ENCODE measurements at places on chromosomes 5 and 9.

DNA sequence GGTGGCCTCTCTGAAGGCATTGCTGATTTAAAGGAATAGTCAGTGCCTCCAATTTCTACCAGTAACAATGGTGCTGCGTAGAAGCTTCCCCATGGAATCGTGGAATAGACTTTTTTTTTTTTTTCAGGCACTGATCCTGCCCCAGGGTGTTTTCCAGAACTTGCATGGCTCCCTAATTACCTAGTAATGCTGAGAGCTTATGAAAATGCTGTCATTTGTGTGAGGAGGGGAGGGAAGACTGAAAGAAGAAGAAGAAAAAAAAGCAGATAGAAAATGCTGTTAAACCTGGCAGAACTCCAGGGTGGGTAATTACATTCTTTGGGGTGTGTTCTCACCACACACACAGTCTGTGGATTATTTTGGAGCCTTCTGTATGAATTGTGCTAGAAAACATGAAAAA is 4.8 kb upstream of the GRIA1 start:
- no peak for DNase-seq

GRCh38 chr9:34990908-34991606 is 1.5 kb downstream of the DNAJB5 start:
- DNase-seq = no peak

DNA sequence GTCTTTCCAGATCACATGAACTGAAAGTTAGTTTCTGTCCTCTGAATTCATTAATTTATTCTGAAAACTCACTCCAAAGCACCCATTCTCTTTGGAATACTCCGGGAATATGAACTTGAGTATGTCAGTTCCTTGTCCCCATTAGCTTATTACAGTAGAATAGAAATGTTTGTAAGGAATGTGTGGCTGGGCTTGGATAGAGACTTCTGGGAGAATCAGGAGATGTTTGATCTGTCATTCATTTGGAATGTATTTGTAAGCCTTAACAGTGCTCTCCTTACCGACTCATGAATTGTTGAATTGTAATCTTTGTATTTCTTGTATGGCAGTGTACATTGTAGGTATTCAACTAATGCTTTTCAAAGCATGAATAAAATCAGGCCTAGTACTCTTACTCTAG is 548.4 kb downstream of the LRRC70 start:
- DNase-seq = no peak

GRCh38 chr9:87149799-87150198 is 202.5 kb upstream of the GAS1 start:
- DNase-seq = no peak

- DNase-seq = no peak
Measured at GRCh38 chr9:100167915-100168654, 69.0 kb downstream of the INVS start.

GRCh38 chr5:135213027-135213386 is 179.0 kb upstream of the PITX1 start:
- DNase-seq = no peak

All from HTR-8/SVneo (cell line).